ENCODE measurements at places on chromosomes 4 and X. TPM values are rescaled to one million over a fixed set of nuclear protein-coding genes. Genes with fewer than 3 reads are reported as not detected.

- no peaks in the 10 kb centered on the region for H3K4me1 ChIP-seq
- no peak for DNase-seq
- no peak overlapping the region for H3K4me3 ChIP-seq
- H3K27ac ChIP-seq = no peak overlapping the region
- H3K27me3 ChIP-seq = no peaks in the 10 kb centered on the region
Observed at GRCh38 chrX:126395909-126396308, 156.7 kb downstream of the DCAF12L1 start.

GRCh38 chr4:39616651-39617050, 22.0 kb downstream of the SMIM14 start:
- H3K4me1 ChIP-seq = no peaks in the 10 kb centered on the region
- no peaks in the 10 kb centered on the region for H3K36me3 ChIP-seq
- DNase-seq = no peak
- no peak overlapping the region for H3K27ac ChIP-seq

DNA sequence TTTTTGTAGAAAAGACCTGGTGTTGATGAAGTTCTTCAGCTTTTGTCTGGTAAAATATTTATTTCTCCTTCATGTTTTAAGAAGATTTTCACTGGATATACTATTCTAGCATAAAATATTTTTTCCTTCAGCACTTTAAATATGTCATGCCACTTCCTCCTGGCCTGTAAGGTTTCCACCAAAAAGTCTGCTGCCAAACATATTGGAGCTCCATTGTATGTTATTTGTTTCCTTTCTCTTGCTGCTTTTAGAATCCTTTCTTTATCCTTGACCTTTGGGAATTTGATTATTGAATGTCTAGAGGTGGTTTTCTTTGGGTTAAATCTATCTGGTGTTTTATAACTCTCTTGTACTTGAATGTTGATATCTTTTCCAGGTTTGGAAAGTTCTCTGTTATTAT, 35.6 kb upstream of the NMU start:
- H3K4me1 ChIP-seq = no peaks in the 10 kb centered on the region
- no peaks in the 10 kb centered on the region for H3K36me3 ChIP-seq
- no peaks in the 10 kb centered on the region for H3K27me3 ChIP-seq
- H3K4me3 ChIP-seq = no peak overlapping the region
- DNase-seq = no peak

DNA sequence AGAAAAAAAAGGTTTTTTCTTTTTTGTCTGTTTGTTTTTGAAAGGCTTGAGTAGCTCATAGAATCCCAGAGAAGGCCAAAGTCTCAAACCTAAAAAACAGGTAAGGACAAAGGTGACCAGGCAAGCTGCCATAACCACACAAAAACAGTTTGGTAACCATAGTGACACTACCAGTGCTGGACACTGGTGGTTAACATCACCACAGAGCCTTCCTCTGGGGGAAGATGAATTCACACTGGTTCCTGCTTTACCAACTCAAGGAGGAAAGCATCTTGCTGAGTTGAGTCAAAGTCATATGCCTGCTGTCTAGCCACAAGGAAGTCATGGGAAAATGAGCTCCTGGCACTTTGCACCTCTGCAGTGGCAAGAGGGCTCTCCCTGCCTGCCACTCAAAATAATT, 32.5 kb downstream of the IDS start:
- no peak overlapping the region for H3K27ac ChIP-seq
- DNase-seq = no peak
- no peaks in the 10 kb centered on the region for H3K27me3 ChIP-seq
- H3K4me3 ChIP-seq = no peak overlapping the region
- H3K36me3 ChIP-seq = no peaks in the 10 kb centered on the region
- no peaks in the 10 kb centered on the region for H3K4me1 ChIP-seq

DNA sequence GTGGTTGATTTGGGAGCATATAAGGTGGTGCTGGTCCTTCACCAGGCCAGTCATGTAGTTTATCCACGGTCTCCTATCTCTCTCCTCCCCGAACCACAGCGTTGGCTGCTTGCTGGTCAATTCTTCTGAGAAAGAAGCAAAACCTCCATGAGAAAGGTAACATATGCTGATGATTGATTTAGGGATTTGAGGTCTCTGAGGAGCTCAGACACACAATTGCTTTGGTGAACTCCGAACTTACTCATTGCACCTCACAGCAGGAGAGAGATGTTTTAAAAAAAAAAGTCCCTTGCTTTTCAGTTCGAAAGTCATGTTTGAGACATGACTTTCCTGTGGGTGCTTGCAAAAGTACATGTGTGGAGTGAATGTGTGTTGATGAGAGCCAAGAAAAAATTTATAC, 100.2 kb downstream of the TSPAN7 start:
- DNase-seq = no peak
- no peak overlapping the region for H3K27ac ChIP-seq
- H3K27me3 ChIP-seq = no peaks in the 10 kb centered on the region
- H3K36me3 ChIP-seq = no peaks in the 10 kb centered on the region

The SLC9B1 gene
- 3.2 TPM for total RNA-seq

All from CD4-positive, alpha-beta memory T cell (primary cell).